ENCODE measurements at places on chromosomes 3 and 15. TPM values are rescaled to one million over a fixed set of nuclear protein-coding genes. Genes with fewer than 3 reads are reported as not detected.

Gene CFAP91
- 0.47 TPM for total RNA-seq

Gene GP9
- not detected for total RNA-seq

Gene TM6SF1
- 2.0 TPM for total RNA-seq

Gene SUCLG2
- 80.5 TPM for total RNA-seq

Gene B3GNT5
- 7.3 TPM for total RNA-seq

Gene CD86
- not detected for total RNA-seq

Gene RARRES1
- total RNA-seq, result 174 TPM

Gene BDH1
- total RNA-seq, result 2.0 TPM

Gene USP50
- total RNA-seq, result 0.34 TPM

Gene TMEM43
- total RNA-seq, result 97.6 TPM

Gene FBN1
- total RNA-seq, result 1,431 TPM

Gene ASB14
- 0.17 TPM for total RNA-seq

Gene C3orf49
- total RNA-seq, result not detected

Gene SNTN
- total RNA-seq, result not detected

Gene RGMA
- 1.1 TPM for total RNA-seq

Gene PRTG
- total RNA-seq, result 0.47 TPM

Gene ITIH1
- total RNA-seq, result not detected

Gene ITIH4
- 1.7 TPM for total RNA-seq

Gene FXR1
- total RNA-seq, result 307 TPM

Gene BCHE
- total RNA-seq, result 10.4 TPM

Gene CCDC9B
- 18.8 TPM for total RNA-seq

Gene MASP1
- 15.3 TPM for total RNA-seq

Gene RARB
- 11.7 TPM for total RNA-seq

Gene CELSR3
- 1.1 TPM for total RNA-seq

Gene HHATL
- not detected for total RNA-seq

Gene SKIL
- 50.5 TPM for total RNA-seq

Gene CPNE9
- total RNA-seq, result not detected

Gene SPATA12
- total RNA-seq, result not detected

Gene GRIP2
- 0.09 TPM for total RNA-seq

Gene CPOX
- total RNA-seq, result 15.2 TPM

Gene DZIP1L
- total RNA-seq, result 22.2 TPM

Gene CASR
- total RNA-seq, result not detected

Gene C3orf22
- total RNA-seq, result not detected

Gene MESP1
- 0.17 TPM for total RNA-seq

Gene FBXL2
- total RNA-seq, result 14.8 TPM

Gene DISP2
- total RNA-seq, result 0.16 TPM

Gene C3orf20
- not detected for total RNA-seq

Gene ATP13A4
- total RNA-seq, result 1.3 TPM

Data from bronchial smooth muscle cell (primary cell).